AG20443 (cell line): ENCODE measurements at places on chromosomes 4 and X.

DNA sequence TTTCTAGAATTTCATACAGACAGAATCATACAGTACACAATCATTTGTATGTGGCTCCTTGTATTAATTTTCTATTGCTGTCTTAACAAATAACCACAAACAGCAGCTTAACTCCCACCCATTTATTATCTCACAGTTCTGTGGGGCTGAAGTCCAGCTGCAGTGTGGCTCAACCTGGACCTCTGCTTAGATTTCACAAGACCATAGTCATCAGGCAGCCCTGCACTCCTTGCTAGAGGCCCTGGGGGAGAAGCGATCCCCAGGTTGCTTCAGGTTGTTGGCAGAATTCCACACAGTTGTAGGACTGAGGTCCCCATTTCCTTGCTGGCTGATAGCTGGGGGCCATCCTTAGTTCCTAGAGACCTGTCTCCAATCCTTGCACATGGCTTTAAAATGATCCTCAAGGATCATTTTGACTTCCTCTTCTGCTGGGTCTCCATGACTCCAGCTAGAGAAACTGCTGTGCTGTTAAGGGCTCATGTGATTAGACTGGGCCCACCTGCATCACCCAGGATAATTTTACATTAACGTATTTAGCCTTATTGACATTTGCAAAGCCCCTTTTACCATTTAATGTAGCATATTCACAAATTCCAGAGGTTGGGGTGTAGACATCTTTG lies 60.9 kb upstream of the SMAD1 start:
- no peak for DNase-seq

GRCh38 chr4:94342694-94343093 lies at the start of gene HPGDS:
Gene HPGDS (minus strand): TSS chr4:94342836. CDS start chr4:94334629, 8,207 bp downstream.
- no peak for DNase-seq

- DNase-seq: no peak
Observed at GRCh38 chr4:179114615-179115014, 1672.4 kb upstream of the AGA start.

GRCh38 chr4:4836044-4836443 lies 23.4 kb upstream of the MSX1 start:
- no peak for DNase-seq

- no peak for DNase-seq
Observed at GRCh38 chr4:95869961-95870500, 30.1 kb downstream of the PDHA2 start.

GRCh38 chrX:39534949-39535348 lies 562.8 kb downstream of the BCOR start:
- no peak for DNase-seq

GRCh38 chrX:132216806-132217202 lies 2.4 kb downstream of the RAP2C start:
- DNase-seq: no peak

GRCh38 chr4:155174668-155175067 lies 33.8 kb upstream of the NPY2R start:
- no peak for DNase-seq

GRCh38 chr4:155535802-155536454 lies 130.7 kb upstream of the GUCY1A1 start:
- DNase-seq: no peak

DNA sequence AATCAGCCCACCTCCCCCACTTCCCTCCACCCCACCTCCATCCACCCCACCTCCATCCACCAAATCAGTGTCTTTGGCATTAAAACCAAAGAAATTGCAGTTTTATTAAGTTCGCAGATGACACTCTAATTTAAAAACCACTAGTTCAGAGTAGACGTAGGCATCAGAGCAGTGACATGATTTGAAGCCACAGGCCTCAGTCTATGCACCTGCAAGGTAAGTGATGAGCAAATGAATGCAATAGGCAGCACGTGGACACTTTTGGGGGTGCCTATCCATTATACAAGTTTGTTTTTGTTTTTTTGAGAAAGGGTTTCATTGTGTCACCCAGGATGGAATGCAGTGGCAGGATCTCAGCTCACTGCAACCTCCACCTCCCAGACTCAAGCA lies 88.0 kb upstream of the TRIM2 start:
- no peak for DNase-seq

DNA sequence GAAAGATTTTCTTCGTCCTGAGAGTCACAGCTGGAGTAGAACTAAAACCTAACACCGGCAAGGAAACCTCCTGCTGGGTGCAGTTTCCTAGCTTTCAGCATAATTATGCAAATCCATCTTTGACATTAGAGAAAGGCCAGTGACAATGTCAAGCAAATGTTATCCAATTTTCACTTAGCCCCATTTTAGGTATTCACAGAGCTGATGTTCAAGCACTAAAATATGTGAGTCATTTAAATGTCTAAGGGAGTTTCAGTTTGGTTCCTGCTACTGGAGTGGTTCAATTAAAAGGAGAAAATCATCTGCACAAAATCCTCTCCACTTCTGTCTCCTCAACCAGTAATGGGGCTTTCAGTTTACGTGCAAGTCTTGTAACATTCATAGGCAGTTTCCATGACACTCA lies 37.1 kb upstream of the AMOT start:
- DNase-seq: no peak
